ENCODE measurements at places on chromosomes 5 and 9.

- no peak for DNase-seq
These were observed 343.1 kb downstream of the BRINP1 start for GRCh38 chr9:119026120-119026519.

GRCh38 chr5:166356096-166356495, 1935.3 kb upstream of the WWC1 start:
- DNase-seq: no peak

GRCh38 chr5:136062366-136063274, 33.8 kb downstream of the TGFBI start:
- DNase-seq: peak; percentile 80

DNA sequence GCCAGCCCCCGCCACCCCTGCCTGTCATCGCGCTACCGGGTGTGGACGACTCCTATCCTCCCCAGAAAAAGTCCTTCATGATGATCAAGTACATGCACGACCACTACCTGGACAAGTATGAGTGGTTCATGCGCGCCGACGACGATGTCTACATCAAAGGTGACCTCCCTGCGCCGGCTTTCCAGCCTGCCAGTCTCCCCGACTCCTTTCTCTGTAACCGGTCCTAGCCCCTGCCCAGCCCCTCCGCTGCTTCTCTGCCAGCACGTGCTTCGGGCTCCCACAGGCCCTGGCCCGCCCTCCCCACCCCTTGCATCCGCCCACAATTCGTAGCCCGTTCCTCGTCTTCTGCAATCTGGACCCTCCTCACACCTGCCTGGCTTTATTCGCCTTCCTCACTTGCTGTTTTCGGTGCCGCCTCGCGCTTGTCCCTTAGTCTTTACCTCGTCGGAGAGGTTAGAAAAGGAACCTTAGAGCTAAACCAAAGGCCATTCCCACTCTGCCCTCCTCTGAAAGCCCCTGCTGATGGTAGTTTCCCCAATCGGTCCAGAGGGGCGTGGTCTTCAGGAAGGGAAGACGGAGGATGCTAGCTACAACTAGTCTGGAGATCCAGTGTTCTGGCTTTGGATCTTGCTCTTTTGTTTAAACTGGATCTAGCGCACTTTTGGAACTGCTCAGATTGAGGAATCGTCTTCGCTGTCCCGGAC, 1.4 kb downstream of the CHSY3 start:
- no peak for DNase-seq

GRCh38 chr9:16726718-16727451, 143.6 kb downstream of the BNC2 start:
- DNase-seq: peak; percentile 1

GRCh38 chr9:16421532-16421931, 448.9 kb downstream of the BNC2 start:
- no peak for DNase-seq

- DNase-seq: peak; percentile 18
These were observed 361.7 kb downstream of the TAF11L14 start for GRCh38 chr5:17995997-17996396.

GRCh38 chr9:3138231-3139229, 294.6 kb upstream of the PUM3 start:
- DNase-seq: no peak

GRCh38 chr5:125484742-125485641, 738.6 kb upstream of the ZNF608 start:
- no peak for DNase-seq

GRCh38 chr9:80061096-80061495, 489.3 kb downstream of the TLE4 start:
- DNase-seq: no peak

- no peak for DNase-seq
These were observed 82.1 kb upstream of the PITX1 start for GRCh38 chr5:135116160-135116561.

GRCh38 chr9:23821375-23822181, 4.5 kb downstream of the ELAVL2 start:
- DNase-seq: no peak

DNA sequence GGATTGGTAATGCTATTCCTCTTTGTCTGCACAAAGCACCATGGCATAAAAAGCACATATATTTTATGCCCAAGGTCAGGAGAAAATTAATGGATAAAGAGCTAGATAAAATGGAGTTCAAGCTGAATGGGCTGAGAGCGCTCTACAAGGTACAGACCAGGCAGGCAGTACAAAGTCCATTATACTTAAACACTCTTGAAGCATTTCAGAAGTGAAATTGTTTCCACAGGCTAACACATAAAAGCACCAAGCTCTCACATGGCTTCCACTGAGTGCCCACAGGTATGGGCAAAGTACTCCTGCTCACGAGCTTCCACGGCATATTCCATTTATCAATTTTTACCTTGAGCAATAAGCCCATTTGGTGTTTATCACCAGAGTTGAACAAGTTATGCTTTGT, 771.2 kb upstream of the DMAC1 start:
- DNase-seq: no peak

- DNase-seq: no peak
These were observed 23.0 kb upstream of the NR3C1 start for GRCh38 chr5:143426437-143426991.

DNA sequence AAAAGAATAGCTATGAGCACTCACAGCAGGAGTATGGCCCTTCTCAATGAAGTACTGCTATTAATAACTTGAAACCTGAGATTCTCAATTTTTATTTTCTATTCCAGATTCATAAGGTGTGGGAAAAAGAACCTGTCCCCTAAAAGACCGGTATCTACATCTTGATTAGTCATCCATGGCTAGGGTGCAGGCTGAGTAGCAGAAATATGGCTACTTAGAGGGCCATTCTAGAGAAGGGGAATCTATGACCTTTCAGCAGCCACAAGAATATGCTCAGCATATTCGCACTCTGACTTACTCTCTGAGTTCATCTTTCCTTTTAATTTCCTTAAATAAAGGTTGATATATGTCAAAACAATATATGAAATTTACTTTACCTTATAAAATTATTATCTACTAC, 27.7 kb downstream of the WDR36 start:
- DNase-seq: no peak

DNA sequence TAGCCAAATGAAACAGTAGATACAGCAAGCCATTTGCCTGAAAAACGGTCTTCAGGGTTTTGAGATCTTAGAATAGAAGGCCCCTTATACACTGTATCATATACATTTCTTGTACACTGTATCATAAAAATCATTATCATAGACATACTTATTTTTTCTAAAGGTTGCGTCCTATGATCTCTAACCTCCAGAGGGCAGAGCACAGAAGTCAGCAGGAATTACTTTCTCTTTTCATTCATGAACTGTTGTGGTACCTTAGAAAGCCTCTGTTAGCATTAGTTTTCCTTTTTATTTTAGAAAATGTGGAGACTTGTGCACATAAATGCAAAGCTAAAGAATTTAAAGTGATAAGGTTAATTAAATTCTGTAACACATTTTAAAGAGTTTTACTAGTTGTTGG, 115.4 kb downstream of the OXCT1 start:
- peak; percentile 47 for DNase-seq

- DNase-seq: peak; percentile 65
These were observed 76.0 kb downstream of the ARL15 start for GRCh38 chr5:54234304-54234933.

GRCh38 chr5:154984946-154985516, 28.5 kb upstream of the KIF4B start:
- DNase-seq: no peak

DNA sequence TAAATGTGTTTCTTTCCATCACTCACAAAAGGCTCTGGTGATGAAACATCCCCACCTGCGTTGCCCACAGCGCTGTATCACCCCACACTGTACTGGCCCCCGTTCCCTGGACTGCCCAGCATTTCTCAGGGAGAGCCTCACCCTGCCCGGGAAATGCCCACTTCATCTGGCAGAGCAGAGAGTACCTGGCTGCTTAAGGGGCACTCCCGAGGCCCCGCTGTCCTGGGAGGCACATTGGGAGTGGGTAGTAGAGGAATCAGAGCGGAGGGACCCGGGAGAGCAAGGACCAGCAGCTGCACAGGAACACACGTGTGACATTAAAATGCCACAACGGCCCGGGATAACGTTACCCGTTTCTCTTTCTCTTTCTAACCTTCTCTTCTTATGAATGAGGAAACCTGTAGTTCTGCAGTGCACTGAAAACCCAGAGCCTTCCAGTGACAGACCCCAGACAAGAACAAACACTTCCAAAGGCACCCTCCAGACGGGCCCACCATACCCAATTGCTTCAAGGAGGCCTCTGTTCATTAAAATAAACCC, 110.0 kb downstream of the ROR2 start:
- no peak for DNase-seq

DNA sequence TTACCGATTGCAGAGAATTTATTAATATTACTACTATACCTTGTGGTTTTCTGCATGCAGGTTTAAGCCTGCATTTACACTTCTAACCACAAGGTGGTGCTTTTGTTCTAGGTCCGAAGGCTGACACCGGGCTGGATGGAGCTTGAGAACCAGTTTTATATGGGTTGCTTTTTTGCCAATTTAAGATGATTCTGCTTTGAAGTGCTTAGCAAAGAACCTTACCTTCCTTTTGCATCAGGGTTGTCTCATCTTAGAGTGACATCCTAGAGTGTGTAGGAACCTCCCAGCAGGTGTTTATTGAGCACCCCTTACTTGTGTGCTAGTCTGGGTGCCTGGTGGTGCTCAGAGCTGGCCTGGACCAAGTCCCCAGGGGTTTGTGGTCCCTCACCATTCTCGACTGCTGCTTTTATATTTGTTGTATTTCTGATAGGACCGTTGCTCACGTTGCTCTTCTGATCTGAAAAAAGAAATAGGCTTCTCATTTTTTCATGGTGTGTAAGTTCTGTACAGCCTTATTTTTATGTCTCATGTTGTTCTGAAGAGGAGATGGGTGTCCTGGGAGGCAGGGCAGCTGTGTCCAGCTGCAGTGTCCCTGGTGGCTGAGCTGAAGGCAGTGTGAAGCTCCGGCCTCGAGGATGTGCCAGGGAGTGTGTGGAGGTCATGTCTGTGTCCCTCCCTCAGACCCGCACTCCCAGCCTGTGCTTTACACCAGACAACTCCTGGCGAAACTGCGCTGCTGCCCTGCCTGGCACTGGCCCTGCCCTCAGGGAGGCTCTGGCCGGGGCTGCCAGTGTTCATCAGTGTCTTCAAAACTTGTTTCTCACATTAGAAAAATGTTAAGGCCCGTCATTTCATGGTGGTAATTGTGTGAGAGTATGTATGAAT, 54.3 kb downstream of the EHMT1 start:
- DNase-seq: peak; percentile 78

DNA sequence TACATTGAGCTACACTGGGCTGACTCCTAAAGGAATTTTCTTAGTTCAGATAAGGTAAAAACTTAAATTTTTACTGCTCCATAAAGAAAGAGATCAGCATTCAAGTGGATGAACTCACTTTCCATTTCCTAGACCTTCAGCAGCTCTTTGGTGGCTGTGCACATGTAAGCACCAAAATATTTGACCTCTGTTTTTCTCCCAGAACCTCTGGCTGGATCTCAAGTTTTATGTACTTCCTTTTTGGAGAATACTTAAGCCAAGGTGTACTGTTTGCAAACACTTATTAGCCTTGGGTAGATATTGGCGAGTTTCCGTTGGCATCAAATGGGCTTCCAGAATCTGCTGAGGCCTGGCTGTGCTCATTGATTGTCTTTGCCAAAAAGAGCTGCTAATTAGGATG, 10.3 kb downstream of the TNC start:
- DNase-seq: no peak

DNA sequence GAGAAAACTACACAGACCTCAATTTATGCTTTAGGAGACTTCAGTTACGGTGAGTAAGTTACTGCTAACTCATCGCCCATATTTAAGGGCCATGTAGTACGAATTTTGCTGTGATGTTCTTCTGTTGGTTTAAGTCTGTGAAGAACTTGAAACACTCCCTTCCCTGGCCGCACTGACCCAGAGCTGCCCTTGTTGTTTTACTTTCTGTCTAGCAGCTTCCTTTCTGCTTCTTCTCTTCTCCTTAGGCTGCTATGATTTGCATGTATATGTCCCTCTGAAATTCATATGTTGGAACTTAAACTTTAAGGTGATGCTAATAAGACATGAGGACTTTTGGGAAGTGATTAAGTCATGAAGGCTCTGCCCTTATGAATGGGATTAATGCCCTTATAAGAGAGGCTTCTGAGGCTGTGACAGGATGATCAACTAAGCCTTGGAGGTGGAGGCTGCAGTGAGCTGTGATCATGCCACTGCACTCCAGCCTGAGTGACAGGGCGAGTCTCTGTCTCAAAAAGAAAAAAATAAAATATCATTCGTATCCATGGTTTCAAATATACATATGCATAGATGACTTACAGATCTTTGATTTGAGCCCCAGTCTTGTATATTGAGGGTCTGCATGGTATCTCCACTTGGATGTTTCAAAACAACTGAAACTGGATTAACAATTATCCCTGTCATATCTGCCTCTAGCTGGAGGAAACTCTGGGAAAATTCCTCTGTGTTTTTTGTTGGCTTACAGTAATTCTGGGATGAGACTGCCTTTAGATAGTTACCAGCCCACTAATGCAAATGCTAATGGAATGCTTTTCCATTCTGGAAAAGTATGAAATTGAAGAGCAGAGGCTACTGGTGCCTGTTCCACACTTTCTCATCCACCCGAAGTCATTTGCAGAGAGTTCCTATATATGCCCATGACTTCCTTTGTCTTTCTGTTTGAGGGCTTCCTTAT, 263.4 kb upstream of the ACTBL2 start:
- no peak for DNase-seq

DNA sequence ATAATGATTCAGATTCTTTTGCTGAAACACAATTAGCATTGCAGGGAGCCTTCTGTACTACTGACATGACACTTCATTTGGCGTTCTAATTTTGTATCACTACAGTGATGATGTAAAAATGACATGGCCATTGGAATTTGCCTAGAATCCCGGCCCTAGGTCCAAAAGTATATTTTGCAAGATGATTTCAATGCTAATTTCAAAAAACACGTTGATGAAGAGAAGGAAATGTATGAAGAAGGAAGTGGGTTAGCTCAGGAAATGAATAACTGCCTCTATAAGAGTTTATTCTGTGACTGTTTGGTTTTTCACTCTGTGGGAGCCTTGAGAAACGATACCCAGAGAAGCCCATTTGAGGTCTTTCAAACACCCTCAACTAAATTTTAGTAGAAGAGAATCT, 59.3 kb downstream of the OSTF1 start:
- no peak for DNase-seq

GRCh38 chr5:179128976-179129375, 68.8 kb downstream of the ZNF354C start:
- DNase-seq: no peak

GRCh38 chr5:32709750-32710549, 1.2 kb upstream of the NPR3 start:
- peak; percentile 84 for DNase-seq

- no peak for DNase-seq
These were observed 4.0 kb upstream of the ZSWIM6 start for GRCh38 chr5:61327760-61328753.

- no peak for DNase-seq
These were observed 45.0 kb upstream of the ACO1 start for GRCh38 chr9:32339424-32339823.

All from hematopoietic multipotent progenitor cell treated with erythropoietin and hydrocortisone succinate and interleukin-3 and kit ligand, for 8 days (in vitro differentiated cells).